Stimulated activated CD8-positive, alpha-beta memory T cell treated with anti-CD3 and anti-CD28 coated beads, Interleukin-4, amount 100 ng/mL, for 24 hours (primary cell): ENCODE measurements at places on chromosomes 4 and X.

DNA sequence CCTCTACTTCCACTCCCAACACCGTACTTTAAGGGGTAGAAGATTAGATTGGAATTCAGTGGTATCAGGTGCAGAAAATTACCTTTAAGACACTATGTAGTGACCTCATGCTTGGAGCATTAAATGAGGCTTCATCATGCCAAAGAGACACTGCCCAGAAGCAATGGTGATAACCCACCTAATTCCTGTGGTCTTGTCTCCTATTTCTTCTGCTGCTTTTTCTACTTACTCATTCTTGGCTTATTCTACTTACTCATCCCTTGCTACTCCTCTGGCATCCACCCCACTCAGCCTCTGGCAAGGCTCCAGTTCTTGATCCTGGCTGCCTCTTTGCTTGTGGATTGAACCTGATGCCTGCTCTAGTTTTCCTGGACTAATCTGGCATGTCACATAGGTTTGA is 62.3 kb upstream of the ADAMTS3 start:
- no peak for DNase-seq

GRCh38 chrX:40931921-40932320 is 153.3 kb upstream of the USP9X start:
- no peak for DNase-seq

GRCh38 chr4:8182858-8183725 is 16.0 kb upstream of the SH3TC1 start:
- no peak for DNase-seq

DNA sequence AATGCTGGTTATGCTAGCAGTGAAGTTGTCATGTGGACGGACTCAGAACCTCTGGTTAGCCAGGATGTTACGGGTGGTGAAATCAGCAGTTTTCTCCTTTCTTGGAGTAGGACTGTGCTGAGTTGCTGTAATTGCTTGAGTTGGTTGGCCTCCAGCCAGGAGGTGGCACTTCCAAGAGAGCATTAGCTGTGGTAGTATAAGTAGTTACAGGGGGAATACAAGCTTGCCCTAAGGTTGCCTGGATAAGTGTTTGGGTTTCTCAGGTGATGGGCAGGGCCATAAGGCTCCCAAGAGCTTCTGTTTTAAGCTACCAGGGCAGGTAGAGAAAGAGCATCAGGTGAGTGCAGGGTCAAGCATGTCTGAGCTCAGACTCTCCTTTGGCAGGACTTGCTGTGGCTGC is 103.0 kb downstream of the ZNF518B start:
- DNase-seq: no peak

DNA sequence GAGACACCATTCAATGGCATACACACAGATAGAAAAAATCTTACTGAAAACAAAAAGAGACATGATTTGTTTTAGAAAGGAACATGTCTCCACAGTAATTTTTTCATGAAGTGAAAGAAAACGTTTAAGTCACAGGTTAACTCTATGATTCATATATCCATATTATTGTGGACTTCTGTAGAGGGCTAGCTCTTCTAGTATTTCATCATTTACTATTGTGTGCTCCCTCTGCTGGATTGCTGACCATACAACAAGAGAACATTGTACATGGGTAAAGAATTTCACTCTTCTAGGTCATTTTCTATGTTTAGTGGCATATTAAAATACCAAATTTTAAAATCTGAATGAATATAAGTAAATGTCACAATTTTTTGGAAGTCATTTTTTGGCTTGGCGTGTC is 91.8 kb upstream of the POU3F4 start:
- no peak for DNase-seq

DNA sequence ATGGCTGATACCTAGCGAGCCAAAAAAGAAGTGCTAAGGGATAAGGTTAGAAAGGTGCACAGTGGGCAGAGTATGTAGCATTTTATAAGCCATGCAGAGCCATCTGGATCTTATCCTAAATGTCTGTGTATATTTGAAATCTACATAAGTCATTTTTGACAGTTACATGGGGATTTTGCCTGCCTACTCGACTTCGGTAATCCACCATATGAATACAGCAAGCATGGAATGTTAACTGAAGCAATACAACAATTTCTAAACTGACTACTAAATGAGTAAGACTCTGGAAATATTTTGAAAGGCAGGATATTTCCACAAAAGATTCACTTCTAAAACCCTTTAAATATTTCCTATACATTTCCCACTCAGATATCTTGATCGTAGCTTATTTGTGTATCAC is 122.5 kb downstream of the KCNIP4 start:
- no peak for DNase-seq
